GM13976 (cell line): ENCODE measurements at places on chromosomes 7 and 10.

DNA sequence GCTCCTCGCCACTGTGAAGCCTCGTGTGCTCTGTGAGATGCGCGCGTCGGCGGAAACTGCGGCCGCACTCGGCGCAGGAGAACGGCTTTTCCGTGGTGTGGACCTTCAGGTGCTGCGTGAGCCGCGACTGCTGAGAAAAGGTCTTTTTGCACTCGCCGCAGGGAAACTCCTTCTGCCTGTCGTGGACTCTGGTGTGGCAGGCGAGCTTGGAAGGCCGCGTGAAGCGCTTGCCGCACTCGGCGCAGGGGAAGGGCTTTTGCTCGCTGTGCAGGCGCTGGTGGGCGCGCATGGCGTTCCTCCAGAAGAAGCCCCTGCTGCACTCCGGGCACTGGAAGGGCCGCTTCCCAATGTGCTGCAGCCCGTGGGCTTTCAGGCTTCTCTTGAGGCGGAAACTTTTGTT is 13.7 kb upstream of the ZNF786 start:
- DNase-seq, result no peak

GRCh38 chr10:117896517-117896916 is 150.2 kb downstream of the RAB11FIP2 start:
- no peak for DNase-seq

- no peak for DNase-seq
These were observed 12.7 kb upstream of the ATP6V0E2 start for GRCh38 chr7:149860821-149861727.

DNA sequence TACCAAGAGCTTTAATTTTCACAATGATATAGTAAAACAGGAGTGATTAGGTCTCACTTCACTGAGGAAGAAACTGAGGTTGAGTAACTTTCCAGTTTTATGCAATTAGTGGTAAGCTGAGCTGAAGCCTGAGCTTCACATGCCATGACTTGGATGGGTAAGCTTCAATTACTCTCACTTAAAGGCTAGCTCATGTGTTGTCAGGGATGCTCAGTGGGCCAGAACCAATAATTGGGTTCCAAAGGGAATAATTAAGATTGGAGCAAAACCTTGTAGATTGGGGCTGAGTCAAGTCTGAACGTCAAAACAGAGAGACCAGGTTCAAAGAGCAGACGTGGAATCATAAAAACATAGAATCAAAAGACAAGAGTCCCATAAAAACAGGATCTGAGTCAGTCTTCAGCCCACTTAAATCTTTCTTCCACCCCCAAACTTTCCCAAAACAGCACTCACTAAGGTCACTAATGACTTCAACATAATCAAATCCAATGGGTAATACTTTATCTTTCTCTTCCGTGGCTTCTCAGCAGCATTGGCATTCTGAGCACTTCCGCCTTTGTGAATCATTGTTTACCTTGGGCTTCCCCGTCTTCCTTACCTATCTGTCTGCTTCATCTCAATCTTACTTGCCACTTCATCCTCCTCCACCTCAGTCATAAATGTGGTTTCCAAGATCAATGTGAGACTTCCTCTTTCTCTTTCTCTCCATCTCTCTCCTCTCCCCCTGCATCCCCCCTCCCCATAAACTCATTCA is 23.0 kb upstream of the EGFR start:
- peak; percentile 46 for DNase-seq

DNA sequence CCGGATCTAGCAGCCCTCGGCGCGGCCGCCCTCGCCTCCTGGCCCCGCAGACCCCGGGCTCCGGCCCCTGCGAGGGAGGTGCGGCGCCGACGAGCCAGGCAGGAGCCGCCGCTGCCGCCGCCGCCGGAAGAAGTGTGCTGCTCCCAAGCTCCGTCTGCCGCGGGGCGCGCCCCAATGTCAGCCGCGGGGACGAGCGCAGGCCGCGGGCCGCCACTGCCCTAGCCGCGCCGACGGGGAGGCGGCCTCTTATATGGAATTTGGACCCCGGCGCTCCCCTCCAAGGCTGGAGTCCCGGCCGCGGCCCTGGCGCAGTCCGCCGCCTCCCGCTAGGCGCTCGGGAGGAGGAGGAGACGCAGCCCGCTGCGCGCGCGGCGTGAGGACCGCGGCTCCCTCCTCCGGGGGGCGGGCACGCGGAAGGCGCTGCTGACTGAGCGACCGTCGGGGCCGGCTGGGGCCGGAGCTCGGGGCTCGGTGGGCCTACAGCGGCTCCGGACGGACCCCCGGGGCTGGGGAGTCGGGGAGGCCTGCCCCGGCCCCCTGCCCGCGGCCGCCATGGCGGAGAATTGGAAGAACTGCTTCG is at the start of gene TRIM8:
TSS of gene TRIM8 (plus strand) at position 414 of the 580 bp plus-strand sequence. CDS start at position 553, 139 bp downstream.
- DNase-seq, result peak; percentile 66

GRCh38 chr7:70237256-70237655 is 639.0 kb downstream of the AUTS2 start:
- DNase-seq, result no peak

- DNase-seq, result no peak
These were observed 615.1 kb downstream of the SUGCT start for GRCh38 chr7:40749877-40750276.

GRCh38 chr10:101941871-101942270 is 98.3 kb upstream of the KCNIP2 start:
- DNase-seq, result no peak

- no peak for DNase-seq
These were observed 78.2 kb upstream of the STEAP1B start for GRCh38 chr7:22578007-22578733.

GRCh38 chr7:19009936-19010280 is 107.5 kb downstream of the TWIST1 start:
- DNase-seq, result no peak

DNA sequence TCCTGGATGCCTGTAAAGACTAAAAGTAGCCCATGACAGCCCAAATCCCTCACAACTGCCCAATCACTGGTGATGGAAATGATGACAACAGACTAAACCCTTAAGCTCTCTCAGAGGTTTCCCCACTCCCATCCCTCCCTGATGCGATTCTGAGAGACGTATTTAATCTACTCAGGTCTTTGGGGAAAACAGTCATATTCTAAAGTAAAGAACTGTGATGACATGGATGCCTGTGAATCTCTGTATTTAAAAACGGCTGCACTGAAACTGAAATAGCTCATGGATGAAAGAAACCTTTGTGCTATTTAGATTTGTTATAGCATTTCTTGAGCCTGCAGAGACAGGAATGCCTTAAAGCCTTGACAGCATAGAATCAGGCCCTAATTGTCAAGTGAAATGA is 28.5 kb downstream of the VPS41 start:
- DNase-seq, result no peak

GRCh38 chr7:158502068-158502750 is 85.4 kb downstream of the PTPRN2 start:
- DNase-seq, result no peak

DNA sequence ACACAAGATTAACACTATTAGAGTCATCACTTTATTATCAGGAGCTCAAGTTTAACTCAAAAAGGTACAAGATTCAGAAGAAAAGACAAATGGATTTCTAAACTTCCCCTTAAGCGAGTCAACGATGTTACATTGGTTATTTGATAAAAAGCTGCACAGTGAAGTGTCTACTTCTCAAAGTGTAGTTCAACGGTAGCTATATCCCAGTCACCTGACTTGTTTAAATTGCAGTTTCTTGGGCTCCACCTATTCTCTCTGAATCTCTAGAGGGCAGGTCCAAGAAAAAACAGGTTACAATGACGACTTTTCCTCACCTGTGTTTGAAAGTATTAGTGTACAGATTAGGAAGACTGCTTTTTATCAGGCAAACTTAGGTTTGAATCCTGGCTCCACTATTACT is 16.6 kb downstream of the MINDY3 start:
- DNase-seq, result no peak

- DNase-seq, result no peak
These were observed 28.0 kb upstream of the CPN1 start for GRCh38 chr10:100109670-100110069.

GRCh38 chr7:42461537-42461936 is 224.5 kb upstream of the GLI3 start:
- no peak for DNase-seq

- no peak for DNase-seq
These were observed 26.5 kb downstream of the VPS50 start for GRCh38 chr7:93258661-93259060.

GRCh38 chr10:45581216-45581549 is 91.4 kb downstream of the ZFAND4 start:
- DNase-seq, result no peak

DNA sequence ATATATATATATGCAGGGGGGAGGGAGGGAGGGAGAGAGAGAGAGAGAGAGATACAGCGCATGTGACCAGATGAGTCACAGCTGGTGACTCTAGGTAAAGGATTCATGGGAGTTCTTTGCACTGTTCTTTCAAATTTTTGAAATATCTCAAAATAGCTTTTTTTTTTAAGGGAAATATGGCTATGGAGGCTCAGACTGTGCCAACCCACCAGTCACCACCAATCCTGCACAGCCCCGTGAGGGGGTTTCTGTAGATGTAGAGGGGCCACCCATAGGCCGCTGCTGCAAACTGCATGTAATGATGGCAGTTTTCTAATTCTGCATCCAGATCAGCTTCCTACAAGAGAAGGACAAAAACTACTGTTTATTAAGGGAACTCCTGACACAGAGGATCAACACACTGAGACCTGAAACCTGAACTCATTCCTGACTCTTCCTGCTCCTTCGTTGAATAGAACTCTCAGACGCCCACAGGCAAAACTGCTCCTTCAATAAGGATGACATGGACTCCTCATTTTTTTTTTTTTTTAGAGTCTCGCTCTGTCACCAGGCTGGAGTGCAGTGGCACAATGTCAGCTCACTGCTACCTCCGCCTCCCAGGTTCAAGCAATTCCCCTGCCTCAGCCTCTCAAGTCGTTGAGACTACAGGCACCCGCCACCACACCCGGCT is 17.3 kb downstream of the DAGLB start:
- no peak for DNase-seq

DNA sequence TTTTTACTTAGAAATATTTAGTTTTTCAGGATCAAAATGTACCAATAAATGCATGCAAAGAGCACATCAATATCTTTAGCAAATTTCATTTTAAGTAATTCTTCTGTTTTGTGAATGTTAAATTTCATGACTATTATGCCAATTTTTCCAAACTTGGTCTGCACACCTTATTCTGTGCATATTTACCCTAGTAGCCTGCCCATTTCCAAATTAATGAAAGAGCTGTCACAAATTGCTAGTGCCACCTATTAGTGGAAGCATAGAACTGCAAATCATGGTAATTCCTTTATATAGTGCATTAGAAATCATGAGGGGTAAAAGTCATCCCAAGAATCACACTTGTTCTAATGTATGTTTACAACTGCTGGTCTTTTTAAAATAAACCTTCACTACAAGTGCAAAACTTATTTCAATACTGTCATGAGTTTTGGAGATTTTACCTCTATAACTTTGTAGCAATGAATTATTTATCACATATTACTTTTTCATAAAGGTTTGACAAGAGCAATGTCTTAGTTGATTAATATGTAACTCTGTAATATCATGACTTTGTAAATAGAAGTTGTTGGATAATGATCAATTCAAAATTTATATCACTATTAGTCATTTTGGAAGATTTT is 5.7 kb downstream of the SEMA3A start:
- no peak for DNase-seq

DNA sequence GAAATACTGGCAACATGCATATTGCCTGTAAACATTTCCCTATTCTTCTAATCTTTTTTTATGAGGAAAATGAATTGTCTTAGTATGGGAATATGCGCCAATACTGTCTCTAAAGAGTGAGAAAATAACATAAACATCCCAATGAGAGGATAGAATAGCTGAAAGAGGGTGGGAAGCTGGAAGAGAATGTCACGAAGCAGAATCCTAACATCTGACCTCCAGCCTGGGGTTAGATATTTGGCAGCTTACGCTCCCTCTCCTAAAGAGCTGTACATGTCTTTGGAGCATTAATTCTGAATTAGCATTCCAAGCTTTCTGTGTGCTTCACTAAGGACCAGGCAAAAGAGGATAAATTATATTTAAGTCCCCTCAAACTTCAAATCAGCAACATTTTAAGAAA is 31.6 kb upstream of the SLC16A12 start:
- DNase-seq, result no peak

DNA sequence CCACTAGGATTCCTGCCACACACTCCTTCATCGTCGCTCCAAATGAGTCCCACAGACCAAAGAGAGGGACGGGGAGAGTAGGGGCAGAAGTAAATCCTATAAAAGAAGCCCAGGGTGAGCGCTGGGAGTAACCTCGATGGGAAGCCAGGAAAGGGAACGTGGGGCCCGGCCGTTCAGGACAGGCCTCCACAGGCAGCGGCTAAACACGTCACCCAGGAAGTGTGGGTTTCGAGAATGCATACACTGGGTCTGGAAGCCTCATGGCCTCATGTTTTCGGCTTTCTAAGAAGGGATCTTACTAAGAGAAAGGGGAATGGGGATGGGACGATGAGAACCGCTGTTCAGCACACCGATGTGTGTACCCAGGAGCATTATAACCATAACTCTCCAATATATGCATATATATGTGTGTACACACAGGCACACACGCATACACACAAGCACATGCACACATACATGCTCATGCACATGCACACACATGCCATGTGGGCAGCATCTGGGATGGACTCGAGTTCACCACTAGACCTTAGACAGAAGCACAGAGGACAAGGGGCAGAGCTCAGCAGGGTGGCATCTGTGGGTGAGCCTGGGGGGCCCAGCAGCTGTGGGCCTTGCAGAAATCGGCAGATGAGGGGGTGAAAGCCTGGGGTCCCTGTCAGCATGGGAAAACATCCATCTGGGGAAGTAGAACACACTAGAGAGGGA is 14.8 kb upstream of the CNPY1 start:
- no peak for DNase-seq

DNA sequence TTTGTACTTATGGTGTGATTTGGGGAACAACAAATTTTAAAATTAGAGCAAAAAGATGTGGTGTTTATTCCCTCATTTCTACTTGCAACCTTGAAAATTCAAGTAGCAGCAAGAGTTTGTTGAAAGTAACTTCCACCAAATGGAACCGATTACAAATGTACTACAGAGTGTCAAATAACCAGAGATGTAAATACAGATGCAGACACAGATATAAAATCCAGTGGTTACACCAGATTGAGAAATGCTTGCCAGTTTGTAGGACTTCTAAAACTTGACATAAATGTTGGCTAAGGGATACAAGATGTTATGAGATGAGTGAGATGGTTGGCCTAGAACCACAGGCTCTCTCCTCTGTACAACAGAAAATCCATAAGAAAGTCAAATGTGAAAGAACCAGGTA is 162.1 kb downstream of the DIP2C start:
- no peak for DNase-seq

DNA sequence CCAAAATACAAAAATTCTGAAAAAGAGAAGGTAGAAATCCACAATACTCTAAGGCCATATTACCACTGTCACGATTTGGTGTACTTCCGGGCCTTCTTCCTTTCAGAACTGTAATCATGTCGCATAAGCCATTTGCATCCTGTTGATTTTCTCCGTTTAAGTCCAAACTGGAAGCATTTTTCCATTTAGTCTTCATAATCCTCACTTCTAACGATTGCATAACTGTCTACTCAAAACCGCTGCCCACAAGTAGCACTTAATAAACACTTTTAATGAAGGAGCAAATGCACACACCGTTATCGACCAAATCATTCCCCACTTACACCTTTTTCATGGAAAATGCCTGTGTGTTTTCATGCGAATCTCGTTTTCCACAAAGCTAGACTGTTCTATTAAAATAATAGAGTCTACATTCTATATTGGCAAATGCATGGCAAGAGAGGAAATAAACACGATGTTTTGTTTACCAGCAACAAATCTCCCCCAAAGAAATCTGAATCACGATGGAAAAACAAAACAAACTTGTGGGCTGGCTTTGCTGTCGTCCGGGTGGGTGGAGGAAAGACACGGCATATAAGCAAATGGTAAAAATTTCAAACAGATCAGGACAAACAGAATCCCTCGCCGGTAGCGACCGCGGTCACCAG is 1.0 kb downstream of the ATE1 start:
- DNase-seq, result no peak

GRCh38 chr10:8844141-8844540 is 789.7 kb downstream of the GATA3 start:
- no peak for DNase-seq
